ENCODE measurements at places on chromosomes 7 and 10.

DNA sequence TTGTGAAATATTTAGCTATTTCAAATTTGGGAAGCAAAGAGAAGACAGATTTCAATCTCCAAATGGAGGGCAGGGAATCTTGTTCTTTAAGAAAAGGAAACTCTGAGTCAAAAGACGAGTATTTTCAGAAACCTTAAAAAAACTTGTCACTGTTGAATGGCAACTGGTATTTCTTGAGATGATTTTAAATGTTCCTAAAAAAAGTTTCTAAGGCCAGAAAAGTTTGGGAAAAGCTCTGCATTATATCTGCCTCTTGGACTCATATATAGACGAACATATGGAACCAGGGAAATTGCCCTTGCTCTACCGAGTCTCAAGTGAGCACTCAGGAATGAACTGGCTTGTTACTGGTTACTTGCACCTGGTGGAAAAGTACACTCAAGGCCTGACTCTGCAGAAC, 69.5 kb downstream of the ADAM22 start:
- no peaks in the 10 kb centered on the region for H3K27me3 ChIP-seq
- H3K36me3 ChIP-seq: no peaks in the 10 kb centered on the region
- no peaks in the 10 kb centered on the region for H3K4me1 ChIP-seq
- no peak overlapping the region for H3K4me3 ChIP-seq
- DNase-seq: no peak
- no peak overlapping the region for H3K27ac ChIP-seq

GRCh38 chr10:69716711-69717560, 84.8 kb upstream of the COL13A1 start:
- H3K4me3 ChIP-seq: no peak overlapping the region
- peak; percentile 65 for DNase-seq
- H3K4me1 ChIP-seq: no peaks in the 10 kb centered on the region
- H3K27ac ChIP-seq: no peak overlapping the region
- peaks cover 12% of the 10 kb centered on the region for H3K27me3 ChIP-seq

GRCh38 chr10:100291356-100291755, 4.9 kb upstream of the BLOC1S2 start:
- peaks cover 10% of the 10 kb centered on the region for H3K4me1 ChIP-seq
- H3K36me3 ChIP-seq: peaks cover 2% of the 10 kb centered on the region
- no peak for DNase-seq
- H3K27ac ChIP-seq: no peak overlapping the region
- peaks cover 27% of the 10 kb centered on the region for H3K27me3 ChIP-seq

GRCh38 chr7:3649250-3649649, 348.2 kb downstream of the SDK1 start:
- no peak for DNase-seq
- H3K36me3 ChIP-seq: no peaks in the 10 kb centered on the region
- no peak overlapping the region for H3K4me3 ChIP-seq
- H3K27ac ChIP-seq: no peak overlapping the region
- peaks cover 2% of the 10 kb centered on the region for H3K27me3 ChIP-seq
- H3K4me1 ChIP-seq: no peaks in the 10 kb centered on the region

DNA sequence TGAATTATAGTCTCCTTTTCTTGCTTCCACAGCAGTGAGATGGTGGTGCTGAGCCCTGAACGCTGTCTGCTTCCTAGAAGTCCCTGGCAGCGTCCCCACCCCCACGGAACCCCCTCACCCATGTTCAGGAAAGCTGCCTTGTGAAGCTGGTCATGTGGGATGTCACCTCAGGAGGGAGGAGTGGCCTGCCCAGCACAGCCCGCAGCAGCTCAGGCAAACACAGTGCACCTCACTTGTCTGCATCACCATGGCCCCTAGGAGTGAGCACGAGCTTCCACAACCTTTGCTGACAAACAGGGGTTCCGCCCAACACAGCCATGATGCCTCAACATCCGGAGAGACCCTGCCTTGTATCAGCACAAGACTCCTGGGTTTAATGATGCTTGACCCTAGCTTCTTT, 508.9 kb downstream of the RPS24 start:
- H3K27ac ChIP-seq: peak overlapping the region; percentile 33
- H3K27me3 ChIP-seq: peaks cover 7% of the 10 kb centered on the region
- H3K4me3 ChIP-seq: no peak overlapping the region
- H3K36me3 ChIP-seq: no peaks in the 10 kb centered on the region
- peaks cover 12% of the 10 kb centered on the region for H3K4me1 ChIP-seq

DNA sequence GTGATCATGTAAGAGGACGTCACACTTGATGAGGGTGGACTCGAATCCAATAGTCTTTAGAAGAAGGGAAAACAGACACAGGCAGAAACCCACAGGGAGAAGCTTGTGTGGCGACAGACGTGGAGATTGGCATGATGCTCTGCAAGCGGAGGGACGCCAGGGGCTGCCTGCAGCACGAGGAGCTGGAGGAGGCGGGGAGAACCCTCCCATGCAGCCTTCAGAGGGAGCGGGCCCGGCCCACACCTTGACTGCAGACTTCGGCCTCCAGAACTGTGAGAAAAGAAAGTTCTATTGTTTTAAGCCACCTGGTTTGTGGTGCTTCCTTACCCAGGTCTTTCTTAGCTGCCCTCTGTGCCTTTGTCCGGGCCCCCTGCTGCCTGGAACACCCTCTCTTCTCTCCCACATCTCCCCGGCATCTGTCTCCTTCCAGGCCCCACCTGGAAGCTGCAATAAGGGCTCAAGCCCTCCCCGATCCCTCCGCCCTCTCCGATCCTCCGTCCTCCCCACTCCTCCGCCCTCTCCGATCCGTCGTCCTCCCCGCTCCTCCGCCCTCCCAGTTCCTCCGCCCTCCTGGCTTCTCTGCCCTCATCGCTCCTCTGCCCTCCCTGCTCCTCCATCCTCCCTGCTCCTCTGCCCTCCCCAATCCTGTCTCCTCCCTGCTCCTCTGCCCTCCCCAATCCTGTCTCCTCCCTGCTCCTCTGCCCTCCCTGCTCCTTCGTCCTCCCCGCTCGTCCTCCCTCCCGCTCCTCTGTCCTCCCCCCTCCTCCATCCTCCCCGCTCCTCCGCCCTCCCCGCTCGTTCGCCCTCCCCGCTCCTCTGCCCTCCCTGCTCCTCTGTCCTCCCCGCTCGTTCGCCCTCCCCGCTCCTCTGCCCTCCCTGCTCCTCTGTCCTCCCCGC, 17.4 kb upstream of the PRKAG2 start:
- no peaks in the 10 kb centered on the region for H3K4me1 ChIP-seq
- no peaks in the 10 kb centered on the region for H3K36me3 ChIP-seq
- no peak overlapping the region for H3K27ac ChIP-seq

- peaks cover 16% of the 10 kb centered on the region for H3K4me1 ChIP-seq
- H3K27me3 ChIP-seq: peaks cover 2% of the 10 kb centered on the region
- H3K27ac ChIP-seq: no peak overlapping the region
- no peak overlapping the region for H3K4me3 ChIP-seq
Observed at GRCh38 chr10:63711867-63712716, 190.9 kb downstream of the REEP3 start.

DNA sequence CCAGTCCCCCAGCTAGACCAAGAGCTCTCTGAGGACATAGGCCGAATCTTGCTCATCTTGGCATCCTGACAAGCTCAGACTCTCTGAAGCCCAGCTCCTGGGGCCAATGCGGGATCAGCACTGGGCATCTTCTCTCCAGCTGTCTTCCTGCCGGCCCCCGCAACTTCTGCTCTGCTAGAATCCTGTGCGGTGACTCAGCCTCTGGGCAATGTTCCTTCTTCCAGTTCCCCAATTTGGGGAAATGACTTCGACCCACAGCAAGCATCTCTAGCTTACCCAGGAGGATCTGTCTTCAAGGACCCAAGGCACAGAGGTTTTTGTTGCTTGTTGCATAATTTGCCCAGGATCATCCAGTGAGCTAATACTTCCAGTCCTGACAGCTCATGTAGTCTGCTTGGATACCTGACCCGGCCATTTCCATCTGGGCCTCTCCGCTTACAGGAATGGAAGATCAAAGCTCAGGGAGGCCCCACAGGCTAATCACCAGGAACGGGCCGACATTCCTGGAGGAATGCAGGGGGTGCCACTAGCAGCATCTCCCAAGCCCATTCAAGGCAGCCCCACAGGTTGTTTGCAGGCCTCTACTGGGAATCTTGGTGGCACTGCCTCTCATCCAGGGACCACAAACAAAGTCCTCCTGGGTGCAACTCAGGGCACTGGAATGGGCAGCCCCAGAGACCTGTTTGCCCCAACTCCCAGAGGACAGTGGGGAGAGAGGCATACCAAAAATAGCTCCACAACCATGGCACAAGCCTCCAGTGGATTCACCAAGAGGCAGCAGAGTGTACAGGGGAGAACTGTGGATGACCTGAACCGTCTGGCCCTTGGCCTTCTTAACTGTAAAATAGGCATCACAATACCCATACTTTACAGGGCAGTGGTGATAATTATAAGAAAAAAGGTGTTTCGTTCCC, 151.9 kb downstream of the NEURL1 start:
- no peaks in the 10 kb centered on the region for H3K27me3 ChIP-seq
- H3K36me3 ChIP-seq: no peaks in the 10 kb centered on the region
- H3K4me1 ChIP-seq: no peaks in the 10 kb centered on the region
- no peak overlapping the region for H3K4me3 ChIP-seq
- DNase-seq: no peak

DNA sequence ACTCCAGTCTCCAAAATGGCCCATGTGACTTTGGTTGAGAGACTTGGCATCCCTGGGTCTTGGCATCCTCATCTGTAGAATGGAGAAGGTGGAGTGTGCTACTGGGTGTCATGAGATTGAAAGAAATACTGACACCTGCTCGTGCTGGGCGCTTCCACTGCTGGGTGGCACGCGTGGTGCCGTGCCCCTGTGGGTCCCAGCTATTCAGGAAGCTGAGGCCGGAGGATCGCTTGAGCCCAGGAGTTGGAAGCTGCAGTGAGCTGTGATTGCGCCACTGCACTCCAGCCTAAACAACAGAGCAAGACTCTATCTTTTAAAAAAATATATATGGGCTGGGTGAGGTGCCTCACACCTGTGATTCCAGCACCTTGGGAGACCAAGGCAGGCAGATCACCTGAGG, 53.1 kb downstream of the NPTX2 start:
- no peaks in the 10 kb centered on the region for H3K36me3 ChIP-seq
- H3K27ac ChIP-seq: no peak overlapping the region
- no peak for DNase-seq

DNA sequence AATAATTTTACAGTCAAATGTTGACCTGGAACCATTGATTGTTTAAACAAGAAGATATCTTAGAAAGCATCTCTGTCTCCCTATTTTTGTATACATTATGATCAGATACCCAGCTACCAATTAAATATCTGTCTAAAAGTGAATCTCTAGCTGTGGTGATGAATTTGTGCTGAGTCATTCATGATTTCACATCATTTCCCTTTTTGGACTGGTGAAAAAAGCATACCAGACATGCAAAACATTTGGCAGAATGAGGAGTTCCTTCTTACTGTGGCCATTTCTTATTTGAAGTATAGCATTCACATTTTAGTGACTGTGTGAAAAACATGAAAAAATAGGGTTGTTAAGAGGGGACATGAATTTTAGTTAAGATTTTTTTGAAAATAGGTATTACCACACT, 98.0 kb upstream of the GATA3 start:
- DNase-seq: no peak
- H3K36me3 ChIP-seq: no peaks in the 10 kb centered on the region
- no peak overlapping the region for H3K4me3 ChIP-seq
- no peaks in the 10 kb centered on the region for H3K27me3 ChIP-seq
- H3K27ac ChIP-seq: no peak overlapping the region
- H3K4me1 ChIP-seq: peaks cover 11% of the 10 kb centered on the region

DNA sequence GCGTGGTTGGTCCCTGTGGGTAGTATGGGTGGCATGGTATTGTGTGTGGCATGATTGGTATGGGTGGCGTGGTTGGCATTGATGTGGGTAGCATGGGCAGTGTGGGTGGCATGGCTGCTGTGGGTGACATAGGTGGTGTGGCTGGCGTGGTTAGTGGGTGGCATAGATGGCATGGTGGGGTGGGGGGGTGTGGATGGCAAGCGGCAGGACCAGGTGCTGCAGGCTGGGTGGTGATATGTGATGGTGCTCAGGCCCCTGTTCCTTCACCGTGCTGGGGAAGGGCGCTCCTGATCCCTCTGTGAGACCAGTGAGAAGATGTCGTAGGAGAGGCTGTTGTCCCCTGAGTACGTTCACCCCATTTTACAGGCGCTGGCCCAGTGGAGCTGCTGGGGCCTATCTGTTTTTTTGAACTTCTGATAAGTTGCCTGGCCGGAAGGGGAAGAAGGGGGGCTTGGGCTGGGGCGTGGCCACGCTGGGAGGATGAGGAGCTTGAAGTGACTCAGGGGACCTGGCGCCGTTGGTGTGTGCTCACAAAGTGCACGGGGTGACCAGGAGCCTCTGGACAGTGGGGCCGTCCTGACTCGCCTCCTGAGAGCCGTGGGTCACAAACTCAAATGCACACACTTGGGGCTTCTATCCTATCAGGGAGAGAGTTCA, 17.5 kb downstream of the INPP5A start:
- H3K27me3 ChIP-seq: no peaks in the 10 kb centered on the region
- no peaks in the 10 kb centered on the region for H3K36me3 ChIP-seq
